Fibroblast of skin of right biceps (primary cell): ENCODE measurements at places on chromosomes 6 and 20.

- no peak for DNase-seq
Observed at GRCh38 chr6:85676086-85676729, 33.5 kb upstream of the SYNCRIP start.

- DNase-seq, result peak; percentile 94
Observed at GRCh38 chr20:45337367-45338120, 10.7 kb downstream of the SDC4 start.

GRCh38 chr6:146915671-146916127, 288.5 kb upstream of the STXBP5 start:
- DNase-seq, result peak; percentile 81

DNA sequence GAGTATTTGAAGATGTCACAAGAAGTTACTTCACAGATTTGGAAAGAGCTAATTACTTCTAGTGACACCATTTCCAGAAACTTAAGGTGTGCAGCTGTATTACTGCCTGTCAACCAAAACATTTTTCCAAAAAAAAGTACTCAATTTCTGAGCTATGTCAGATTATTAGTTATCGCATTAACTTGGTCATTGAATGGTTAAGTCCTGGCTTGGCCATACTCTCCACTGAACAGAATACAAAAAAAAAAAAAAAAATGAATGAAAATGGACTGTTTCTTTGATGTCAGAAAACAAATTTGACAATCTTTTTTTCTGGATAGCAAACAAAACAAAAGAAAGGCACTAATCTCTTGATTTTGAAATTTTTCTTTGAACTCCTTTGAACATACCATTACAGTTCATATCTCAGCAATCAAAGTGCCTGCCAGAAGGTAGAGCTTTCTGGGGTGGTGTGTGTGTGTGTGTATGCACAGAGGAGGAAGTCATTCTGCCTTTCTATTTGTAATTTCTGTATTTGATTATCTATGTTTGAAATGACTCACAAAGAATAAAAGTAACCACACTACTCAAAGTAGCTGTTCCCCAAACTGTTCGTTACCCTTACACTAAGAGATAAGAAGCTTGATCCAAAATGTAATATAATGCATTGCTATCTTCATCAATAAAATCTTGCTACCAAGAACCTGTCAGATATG, 210.8 kb upstream of the FUT9 start:
- DNase-seq, result no peak

- DNase-seq, result no peak
Observed at GRCh38 chr6:106974336-106974998, at the start of gene CD24. TSS of gene CD24 (minus strand) at chr6:106974729. CDS start at chr6:106974646, 83 bp downstream.

DNA sequence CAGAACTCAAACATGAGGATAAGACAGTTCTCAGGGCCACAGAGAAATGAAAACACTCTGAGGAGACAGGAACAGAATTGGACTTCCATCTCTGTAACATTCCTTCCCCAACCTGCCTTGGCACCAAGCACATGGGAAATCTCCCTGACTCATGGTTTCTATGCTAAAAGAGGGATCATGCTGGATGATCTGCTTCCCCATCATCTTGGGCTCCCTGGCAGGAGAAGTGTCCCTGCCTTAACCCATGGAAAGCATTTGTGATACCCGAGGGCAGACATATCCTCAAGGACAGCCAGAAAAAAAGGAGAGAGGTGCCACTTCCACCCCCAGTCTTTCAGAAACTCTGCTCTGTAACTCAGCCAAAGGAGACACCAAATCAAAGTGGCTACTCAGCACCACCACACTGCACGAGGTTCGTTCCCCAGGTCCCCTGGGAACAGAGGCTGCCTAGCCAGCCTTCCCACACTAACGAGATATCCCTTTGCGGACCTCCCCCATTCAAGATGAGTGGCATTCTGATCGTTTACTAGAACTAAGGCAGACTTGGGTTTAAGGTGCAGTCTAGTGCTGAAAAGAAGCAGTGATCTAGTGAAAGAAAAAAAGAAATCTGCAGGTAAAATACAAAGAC, 34.8 kb downstream of the BLOC1S5 start:
- peak; percentile 28 for DNase-seq

GRCh38 chr6:106522562-106523250, 106.6 kb downstream of the RTN4IP1 start:
- no peak for DNase-seq

- DNase-seq, result peak; percentile 74
Observed at GRCh38 chr6:106090001-106090400, 3.9 kb downstream of the PRDM1 start.

DNA sequence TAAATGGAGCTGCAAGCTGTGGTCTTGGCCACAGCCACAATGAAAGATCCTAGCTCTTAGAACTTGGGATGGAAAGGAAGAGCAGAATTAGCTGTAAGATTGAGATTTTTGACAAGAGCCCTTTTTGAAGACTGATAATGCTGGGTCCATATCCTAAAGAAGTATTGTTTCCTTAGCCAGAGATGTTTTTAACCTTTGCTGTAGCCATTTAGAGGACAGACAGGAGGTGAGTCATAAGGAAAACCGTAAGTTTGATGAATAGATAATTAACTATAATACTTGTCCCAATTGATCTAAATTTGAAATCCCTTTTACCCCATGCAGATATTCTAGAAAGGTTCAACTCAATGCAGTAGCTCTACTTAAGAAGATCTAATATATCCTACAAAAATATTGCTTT, 213.7 kb downstream of the HTR1B start:
- DNase-seq, result no peak

DNA sequence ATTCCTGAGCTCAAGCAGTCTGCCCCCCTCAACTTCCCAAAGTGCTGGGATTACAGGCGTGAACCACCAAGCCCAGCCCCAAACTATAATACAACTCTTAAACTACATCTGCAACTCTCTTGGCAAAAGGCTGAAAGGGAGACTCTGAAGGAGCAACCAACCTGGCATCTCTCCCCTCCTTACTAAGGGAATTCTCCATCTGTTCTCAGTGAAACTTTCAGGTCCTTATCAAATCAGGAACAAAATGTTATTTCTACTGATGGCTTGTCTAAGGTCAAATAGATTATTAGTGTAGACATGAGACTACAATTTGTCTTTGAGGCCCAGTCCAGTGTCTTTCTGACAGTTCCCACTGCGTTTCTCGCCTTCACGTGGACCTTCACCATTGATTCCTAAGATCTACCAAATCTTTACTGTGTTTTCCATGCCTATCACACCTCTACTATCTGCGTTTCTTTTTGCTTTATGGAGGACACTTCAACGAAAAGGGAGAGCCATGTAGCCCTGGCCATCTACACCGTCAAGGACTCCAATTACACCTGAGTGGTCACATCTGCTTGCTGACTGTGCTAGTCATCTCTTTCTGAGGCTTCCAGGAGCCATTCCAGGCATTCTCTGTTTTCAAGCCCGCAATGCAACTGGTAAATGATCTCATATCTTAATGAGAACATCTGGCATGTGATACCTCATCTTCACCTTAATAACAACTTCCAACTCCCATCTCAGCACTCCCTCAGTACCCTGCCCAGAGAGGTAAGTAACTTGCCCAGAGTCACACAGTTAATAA, 405.7 kb upstream of the CITED2 start:
- DNase-seq, result no peak

- no peak for DNase-seq
Observed at GRCh38 chr20:35771367-35771688, 487 bp upstream of the PHF20 start.

GRCh38 chr6:116084284-116084683, 16.4 kb upstream of the NT5DC1 start:
- no peak for DNase-seq

DNA sequence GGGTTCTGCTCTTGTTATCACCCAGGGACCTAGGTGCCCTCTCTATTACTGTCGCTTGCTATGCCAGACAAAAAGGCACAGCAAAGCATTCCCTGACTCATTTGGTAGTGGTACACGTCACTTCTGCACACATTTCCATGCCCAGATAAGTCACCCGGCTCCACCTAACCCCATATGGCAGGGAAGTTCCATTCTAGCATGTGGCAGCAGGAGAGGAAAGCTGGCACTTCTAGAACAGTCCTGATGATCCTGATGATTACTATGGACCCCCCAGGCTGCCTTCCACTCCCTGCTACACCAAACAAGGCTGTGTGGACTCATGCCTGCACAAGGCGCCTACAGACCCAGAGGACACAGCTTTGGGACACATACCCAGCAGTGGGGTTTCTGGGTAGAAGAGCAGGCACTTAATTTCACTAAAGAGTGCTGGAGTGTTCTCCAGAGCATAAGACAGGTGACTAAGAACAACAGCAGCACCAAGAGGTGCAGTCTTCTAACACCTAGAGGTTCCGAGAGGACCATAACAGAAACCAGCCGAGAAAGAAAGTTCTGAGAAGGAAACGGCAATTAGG, 53.5 kb upstream of the NELFCD start:
- DNase-seq, result no peak

GRCh38 chr6:129872586-129872985, 11.5 kb upstream of the TMEM244 start:
- no peak for DNase-seq

DNA sequence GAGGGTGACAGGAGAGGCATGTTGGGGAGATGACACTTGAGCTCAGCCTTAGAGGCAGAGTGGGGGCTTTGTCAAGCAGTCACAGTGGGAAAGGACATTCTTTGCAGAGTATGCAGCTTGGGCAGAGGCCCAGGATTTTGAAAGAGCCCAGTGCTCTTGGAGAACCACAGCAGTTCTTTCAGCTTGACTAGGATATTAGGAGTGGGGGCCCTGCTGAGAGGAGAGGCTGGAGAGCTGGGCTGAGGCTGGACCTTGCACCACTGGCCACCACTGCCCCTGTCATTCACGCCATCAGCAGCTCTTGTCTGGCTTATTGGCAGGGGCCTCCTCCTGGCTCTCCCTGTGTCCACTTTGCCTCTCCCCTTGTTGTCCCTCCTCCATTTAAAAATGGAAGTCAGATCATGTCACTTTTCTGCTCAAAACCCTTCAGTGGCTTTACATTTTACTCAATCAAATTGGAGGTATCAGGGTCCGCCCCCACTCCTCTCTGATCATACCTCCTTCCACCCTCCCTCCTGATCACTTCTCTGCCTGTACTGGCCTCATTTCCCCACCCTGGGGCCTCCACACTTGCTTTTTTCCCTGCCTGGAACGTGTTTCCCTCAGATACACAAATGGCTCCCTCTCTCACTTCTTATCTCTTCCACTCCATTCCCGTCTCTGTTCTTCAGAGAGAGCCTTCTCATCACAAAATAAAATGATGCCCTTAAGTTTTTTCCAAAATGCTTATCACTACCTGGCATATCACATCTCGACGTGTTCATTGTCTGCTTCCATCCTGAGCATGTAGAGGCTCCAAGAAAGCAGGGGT, 10.5 kb downstream of the MANBAL start:
- DNase-seq, result peak; percentile 75

DNA sequence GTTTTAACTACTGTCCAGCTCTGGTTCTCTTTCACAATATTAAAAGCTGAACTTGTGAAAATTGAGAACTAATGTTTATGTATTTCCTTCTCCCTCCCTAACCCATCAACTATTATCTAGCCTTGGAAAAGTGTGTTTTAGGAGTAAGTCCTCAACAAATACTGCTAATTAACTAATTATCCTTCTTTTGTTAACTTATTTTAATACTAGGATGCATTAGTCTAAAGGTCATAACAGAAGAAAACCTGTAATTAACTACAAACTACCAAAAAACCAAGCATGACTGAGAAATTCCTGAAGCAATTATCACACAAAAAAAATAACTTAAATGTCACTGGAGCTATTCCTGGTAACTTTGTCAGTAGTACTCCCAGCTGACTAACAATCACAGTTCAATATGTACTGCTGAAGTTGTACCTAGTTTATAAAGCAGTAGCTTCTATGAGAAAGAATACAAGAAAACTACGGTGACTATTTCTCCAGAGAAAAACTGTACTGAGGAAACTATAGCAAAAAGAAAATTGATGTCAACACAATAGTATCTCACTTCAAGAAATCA, 301.9 kb downstream of the LAMA2 start:
- peak; percentile 45 for DNase-seq

DNA sequence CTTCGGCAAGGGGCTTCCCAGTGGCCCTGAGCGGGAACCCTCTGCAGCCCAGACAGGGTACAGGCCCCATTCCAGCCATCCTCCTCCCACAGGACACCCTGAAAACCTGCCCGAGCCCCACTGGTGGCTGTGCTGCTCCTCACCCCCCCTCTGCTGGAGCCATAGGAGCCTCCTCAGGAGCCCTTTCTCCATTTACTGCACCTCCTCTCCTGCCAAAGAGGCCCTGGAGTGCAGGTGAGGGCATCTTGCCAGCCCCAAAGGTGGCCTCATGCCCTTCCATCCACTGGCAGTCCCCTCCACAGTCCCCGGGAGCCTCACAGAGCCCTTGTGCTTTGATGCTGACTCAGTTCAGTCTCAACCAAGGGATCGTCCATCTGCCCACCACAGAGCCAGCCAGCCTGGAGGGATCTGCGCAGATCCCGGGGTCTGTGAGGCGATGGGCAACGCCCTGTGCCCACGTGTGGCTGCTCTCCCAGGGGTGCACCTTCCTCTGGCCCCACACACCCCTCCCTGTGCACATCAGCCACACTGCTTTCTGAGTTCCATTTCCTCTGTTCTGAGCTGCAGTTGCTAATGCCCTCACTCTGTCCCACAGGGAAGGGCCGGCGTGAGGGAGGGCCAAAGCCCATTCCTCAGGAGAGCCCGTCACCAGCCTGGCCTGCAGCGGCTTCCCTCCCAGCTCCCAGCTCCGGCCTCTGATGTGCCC, 228.5 kb downstream of the DLL1 start:
- DNase-seq, result no peak

GRCh38 chr20:4108495-4109306, 93.3 kb upstream of the RNF24 start:
- DNase-seq, result peak; percentile 87

DNA sequence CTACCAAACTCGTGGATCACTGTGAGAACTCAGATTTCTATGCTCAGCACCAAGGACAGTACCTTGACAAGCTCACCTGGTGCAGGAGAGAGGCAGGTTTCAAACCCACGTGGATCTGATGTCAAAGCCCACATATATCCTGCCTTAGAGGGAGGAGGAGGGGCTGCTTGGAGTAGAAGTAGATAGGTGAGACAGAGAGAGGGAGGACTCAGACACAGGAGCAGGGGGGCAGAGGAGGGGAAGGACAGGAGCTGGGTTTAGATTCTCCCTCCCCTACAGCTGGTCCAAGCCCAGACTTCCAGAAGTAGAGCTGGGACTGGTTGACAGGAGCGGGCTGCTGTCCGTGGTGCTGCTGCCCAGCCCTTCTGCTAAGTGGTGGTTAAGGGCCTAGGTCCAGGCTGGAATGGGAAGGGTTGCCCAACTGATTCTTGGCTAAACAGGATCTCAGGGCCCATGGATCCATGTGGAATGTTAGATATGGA, 77.5 kb downstream of the CDH22 start:
- peak; percentile 20 for DNase-seq
